Suppressor macrophage treated with lipopolysaccharide for 1 hour (primary cell): ENCODE measurements at places on chromosomes 3 and 15.

- no peak for DNase-seq
Measured at GRCh38 chr3:197549261-197549885, 6.4 kb downstream of the BDH1 start.

DNA sequence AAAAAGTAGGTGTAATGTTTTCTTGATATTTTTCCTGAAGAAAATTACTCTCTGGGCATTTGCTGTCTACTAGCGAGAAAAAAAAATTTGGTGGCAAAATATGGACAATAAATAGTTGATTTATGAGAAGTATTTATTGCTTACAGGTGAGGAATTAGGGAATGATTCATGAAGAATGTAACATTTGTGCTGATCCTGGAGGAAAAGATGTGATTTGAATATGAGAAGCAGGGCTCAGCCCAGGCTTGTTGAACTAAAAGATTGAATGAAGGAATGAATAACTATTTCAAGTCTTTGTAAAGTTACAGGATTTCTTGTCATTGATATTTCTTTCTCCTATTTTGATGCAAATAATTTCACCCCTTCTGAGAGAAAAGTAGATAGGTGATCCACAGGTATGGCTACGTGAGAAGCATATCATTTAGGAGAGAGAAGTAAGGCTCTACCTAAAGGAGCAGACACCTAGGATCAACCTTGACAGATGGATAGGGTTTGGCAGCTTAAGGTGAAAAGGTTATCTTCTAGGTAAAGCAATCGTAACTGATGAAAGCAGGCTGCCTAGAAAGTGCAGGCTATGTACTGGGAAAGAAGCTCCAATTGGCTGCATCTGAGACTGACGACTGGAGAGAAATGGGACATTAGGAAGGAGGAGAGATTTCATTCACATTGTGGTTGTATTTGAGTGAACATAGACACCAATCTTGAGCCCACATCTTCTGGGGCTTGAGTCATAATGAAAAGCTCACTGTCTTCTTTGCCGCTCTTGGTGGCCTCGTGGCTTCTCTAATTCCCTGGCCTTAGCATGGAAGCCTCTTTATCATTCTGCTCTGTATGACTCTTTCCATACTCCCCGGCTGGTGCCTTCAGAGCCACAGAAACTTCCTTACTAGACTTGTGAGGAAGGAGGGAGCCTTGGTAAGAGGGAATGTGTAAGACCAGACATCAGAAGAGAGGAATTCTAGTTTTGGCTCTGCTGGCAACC, 106.5 kb downstream of the P3H2 start:
- DNase-seq: no peak

- DNase-seq: peak; percentile 51
Measured at GRCh38 chr3:158725348-158726011, 6.8 kb downstream of the RARRES1 start.

- no peak for DNase-seq
Measured at GRCh38 chr3:4816306-4816705, 162.9 kb upstream of the BHLHE40 start.

GRCh38 chr3:144384241-144384979, 412.8 kb downstream of the DIPK2A start:
- no peak for DNase-seq

DNA sequence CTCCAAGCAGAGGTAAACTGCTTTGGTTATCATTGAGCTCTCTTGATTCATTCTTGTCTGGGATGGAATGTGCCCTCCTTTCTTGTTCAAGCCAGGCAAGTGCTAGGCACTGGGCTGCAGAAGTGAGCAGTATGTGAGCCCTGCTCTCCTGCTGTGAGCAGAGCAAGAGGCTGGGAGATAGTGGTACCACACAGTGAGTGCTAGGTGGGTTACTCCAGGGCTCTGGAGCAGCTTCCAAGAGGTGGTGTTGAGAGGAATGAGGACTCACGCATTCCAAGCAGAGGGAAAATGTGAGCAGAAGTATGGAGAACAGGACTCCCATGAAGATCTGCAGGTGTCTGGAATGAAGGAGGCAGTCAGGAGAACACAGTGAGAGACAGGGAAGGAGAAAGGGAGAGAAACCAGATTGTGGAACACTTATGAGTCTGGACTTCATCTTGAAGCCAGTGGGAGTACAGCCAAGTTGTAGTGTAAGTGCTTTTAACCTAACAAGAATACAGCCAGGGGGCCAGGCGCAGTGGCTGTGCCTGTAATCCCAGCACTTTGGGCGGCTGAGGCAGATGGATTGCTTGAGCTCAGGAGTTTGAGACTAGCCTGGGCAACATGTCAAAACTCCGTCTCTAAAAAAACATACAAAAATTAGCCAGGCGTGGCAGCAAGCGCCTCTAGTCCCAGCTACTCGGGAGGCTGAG, 199.9 kb upstream of the CTDSPL start:
- DNase-seq: no peak

DNA sequence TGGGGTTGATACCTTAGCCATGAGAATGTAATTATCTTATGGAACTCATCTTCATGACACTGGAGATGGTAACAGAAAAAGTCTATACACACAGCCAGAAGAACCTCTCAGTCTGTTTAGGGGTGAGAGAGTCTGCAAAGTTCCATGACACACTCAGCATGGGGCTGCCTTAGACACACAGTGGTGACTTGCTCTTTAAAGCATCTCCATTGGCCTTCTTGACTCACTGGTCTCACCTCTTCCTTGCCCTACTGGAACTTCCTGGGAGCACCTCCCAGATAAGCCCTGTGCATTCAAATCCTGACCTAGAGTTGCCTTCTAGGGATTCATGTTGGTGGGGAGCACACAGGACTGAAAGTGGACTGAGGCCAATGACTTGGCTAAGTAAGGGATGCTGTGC, 9.3 kb downstream of the MAGI1 start:
- no peak for DNase-seq

- no peak for DNase-seq
Measured at GRCh38 chr3:162094301-162094700, 597.7 kb downstream of the OTOL1 start.

GRCh38 chr3:112124907-112125607, 8.0 kb downstream of the GCSAM start:
- no peak for DNase-seq

DNA sequence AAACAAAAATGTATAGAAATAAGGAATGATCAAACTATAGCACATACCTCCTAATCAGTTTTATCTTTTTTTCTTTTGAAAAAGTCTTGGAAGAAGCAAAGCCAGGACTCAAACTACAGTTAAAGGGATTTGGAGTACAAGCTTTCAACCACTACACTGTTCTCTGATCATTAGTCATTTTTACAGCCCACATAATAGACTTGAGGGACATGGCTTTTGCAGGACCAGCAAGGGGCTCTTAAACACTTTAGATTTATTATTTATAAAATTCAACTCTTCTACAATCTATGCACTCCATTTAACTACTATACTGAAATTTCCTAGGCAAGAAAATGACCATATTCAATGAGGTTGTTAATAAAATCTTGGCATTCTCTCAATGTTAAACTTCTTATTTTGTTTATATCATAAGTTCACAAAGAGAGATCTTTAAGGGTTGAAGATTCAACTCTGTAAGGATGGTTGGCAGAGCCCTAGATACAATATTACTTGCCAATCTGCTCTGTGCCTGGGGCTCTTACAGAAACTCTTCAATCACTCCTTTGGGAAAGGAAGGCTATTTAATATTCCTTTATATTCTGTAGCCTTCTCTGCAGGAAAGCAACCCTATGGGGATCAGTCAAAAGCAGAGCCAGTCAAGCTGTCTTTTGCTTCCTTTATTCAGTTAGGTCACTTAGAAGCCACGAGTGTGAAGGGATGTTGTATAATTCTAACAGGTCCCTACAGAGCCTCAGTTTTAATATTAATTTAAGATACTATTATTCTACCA, 557.7 kb upstream of the SGO1 start:
- no peak for DNase-seq

- DNase-seq: no peak
Measured at GRCh38 chr3:132486099-132486498, 68.8 kb downstream of the DNAJC13 start.

DNA sequence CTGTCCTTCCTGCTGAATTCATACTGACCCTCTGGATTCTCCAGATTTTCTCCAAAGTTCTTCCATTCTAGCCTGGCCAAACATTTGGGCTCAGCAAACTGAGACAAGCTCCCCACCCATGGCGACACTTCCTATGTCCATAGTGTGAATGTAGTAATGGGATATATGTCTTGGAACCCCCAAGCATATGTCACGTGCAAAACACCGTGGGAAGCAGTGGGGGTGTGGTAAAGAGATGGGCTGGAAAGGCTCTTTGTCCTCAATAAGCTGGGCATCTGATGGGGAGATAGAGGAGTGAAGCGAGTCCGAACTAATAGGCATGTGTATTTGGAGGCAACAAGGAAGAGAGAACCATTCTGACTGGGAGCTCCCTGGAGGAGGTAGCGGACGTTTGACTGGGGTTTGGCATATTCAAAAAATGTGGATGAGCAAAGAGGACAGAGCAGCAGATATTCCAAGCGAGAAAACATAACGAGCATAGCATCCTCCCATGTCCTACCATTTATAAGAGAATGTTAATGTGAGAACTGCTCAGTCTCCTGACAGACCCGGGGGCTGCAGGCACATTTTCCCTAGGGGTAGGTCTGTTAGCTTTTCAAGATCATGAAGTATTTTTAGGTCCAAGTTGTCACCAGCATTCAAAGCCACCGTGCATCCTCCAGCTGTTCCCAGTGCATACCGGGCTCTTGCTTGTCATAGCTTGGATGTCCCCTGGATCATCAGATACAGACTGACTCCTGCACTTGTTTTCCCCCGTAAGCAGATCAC, 25.6 kb downstream of the TPM1 start:
- no peak for DNase-seq

DNA sequence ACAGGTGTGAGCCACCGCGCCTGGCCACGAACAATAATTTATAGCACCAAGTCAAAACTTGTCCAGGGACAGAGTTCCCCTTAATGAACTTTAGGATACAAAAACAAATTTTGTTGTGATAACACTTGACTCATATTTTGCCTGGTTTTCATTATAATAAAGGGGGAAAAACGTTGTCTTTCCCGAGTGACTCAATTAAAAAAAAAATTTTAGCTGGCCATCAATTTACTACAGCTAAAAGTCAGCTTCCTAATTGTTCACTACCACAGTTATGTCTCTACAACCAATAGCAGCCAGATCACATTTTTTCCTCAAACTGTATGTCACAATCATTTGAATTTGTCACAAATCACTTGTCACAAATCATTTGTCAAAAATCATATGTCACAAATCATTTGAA, 116.0 kb downstream of the P3H2 start:
- DNase-seq: no peak

DNA sequence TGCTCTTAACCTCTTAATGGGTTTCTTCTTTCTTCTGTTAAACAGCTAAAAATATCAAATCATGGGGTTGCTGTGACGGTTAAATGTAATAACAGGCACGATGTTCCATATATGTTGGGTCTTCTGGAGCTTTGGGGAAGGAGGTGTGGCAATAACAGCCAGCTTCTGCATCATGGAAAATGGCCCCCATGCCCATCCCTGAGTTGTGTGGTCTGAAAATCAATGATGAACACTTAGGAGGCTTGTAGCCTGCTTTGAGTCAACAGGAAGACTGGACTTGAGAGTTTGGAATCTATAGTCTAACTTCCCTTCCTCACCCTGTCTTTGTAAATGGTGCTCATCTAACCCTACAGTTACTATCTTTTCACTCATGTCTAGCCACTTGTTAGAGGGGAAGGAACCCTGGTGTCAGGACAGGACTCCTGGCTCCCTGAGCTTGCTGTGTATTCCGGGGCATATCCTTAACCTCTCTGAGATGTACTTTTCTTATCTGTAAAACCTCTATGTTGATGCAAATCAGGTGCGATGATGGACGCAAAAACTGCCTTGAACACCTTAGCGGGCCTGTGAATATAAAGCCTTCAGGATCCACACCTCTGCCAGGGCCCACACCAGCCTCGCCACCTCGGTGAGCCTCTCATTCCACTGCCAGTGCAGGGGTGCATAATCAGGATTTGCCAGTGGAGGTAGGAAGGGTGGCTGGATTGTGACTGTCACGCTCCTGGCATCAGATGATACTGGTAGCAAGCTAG, 27.5 kb downstream of the SMAD3 start:
- peak; percentile 39 for DNase-seq

DNA sequence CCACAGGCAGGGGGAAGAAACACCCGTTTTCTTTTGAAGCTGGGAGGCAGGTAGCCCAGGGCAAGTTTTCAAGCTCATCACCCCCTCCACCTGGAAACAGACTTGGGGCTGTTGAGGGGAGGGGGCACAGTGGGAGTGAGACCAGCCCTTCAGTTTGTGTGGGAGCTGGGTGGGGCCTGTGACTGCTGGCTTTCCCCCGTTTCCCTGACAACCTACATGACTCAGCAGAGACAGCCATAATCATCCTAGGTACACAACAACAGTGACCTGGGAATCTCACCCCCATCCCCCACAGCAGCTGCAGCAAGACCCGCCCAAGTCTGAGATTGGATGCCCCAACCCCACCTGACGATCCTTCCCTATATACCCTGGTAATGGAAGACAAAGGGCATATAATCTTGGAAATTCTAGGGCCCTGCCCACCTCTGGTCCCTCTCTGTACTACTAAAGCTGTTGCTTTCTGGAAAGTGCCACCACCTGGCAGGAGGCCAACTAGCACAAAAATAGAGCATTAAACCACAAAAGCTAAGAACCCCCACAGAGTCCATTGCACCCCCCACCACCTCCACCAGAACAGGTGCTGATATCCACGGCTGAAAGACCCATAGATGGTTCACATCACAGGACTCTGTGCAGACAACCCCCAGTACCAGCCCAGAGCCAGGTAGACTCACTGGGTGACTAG, 422.2 kb upstream of the SGO1 start:
- no peak for DNase-seq

DNA sequence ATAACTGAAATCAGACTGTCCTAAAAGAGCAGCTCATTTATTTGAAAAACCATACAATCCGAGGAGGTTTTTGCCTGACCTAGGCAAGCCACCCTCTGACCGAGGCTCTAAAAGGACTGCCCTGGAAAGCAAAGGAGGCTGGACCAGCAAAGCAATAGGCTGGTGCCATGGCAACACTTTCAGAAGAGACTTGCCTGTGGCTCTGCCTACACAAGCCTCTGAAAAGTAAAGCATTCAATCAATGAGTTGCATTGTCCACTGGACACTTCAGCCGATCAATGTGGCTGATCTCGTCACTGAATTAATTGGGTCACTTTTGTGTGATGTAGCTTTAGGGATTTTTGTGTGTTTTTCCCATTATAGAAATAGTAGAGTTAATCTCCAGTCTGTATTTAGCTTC, 99.1 kb upstream of the SEMA6D start:
- DNase-seq: no peak

DNA sequence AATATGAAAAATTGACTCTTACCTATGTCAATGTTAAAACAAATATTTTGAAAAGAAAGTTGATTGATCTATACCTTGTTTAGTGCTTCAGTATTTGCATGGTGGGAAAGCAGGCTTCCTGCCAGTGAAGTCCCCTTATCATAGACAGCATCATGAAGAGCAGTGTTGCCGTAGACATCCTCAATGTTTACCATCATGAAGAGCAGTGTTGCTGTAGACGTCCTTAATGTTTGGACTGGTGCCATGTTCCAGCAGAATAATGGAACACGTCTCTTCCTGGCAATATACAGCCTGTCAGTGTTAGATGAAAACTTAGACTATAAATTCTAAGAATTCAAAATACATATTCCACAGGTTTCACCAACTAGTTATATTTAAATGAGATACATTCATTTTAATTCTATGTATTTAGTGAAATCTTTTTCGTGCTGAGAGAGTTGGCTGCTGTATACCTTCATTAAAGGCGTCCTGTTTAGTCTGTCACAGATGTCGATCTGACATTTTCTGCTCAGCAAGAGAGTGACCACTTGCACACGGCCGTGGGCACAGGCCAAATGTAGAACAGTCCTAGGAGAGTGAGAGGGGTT, 116.8 kb downstream of the LMLN start:
- no peak for DNase-seq
